HFFc6 (cell line): ENCODE measurements at places on chromosomes 1 and 21. TPM values are rescaled to one million over a fixed set of nuclear protein-coding genes. Genes with fewer than 3 reads are reported as not detected.

The LENEP gene
- 0.47 TPM in 1 of 2 replicates, not detected in the other for total RNA-seq

The WNT2B gene
- 2.2 to 3.8 TPM (median 2.8 TPM) in 3 replicates for total RNA-seq

DNA sequence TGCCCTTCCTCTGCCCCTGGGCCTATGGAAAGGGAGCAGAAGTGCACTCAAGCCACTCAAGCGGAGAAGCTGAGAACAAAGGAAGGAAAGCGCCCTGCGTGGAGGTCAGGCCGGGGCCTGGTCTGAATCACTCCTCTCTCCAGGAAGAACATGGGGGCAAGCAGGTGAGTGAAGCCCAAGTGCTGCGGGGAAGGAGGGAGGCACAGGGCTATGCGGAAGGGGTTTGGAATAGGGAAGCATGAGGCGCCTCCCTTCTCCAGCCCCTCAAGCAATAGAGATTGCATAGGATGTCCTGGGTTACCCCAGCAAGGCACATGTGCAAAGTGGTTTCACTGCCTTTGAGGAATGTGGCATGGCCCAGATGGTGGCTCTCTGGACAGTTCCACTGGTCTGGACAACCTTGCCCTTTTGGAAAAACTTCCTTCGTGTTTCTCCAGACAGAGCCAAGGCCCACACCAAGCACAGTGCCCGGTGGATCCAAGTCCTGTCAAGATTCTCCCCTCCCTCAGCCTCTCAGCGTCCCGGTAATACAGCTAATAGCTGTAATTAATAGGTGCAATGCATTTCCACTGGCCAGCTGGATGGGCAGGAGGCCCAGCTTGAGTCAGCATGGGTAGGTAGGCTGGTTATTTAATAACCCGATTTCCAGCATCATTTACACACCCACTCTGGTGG, 13.7 kb downstream of the BLACAT1 start:
- no peak for DNase-seq

GRCh38 chr21:46349134-46349760, 25.3 kb downstream of the PCNT start:
- no peak for DNase-seq

The SEC16B gene
- total RNA-seq: 0.65 to 3.2 TPM (median 1.2 TPM) in 3 replicates

GRCh38 chr1:229371624-229372023, 28.8 kb upstream of the CCSAP start:
- no peak for DNase-seq

DNA sequence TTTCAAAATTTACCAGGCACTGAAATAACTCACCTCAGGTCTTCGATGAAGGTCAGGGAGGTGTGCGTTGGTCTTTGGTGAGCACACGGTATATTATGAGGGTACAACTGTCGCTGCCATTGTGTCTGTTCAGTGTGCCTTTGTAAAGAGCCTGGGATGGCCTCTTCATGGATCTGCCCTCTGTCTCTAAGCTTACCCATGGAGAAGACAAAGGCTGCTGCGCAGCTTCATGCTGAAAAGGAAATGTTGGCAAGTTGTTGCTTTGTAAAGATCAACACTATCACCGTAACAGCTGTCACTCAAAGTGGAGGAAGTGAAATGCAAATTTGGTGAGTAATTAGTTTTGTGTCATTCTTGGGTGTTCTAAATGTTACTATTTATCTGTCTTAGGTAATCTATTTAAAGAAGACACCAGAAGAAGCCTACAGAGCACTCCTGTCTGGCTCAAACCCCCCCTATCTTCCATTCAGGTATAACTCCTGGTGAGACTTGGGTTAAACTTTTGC, 71.6 kb downstream of the CDC14A start:
- DNase-seq: no peak

DNA sequence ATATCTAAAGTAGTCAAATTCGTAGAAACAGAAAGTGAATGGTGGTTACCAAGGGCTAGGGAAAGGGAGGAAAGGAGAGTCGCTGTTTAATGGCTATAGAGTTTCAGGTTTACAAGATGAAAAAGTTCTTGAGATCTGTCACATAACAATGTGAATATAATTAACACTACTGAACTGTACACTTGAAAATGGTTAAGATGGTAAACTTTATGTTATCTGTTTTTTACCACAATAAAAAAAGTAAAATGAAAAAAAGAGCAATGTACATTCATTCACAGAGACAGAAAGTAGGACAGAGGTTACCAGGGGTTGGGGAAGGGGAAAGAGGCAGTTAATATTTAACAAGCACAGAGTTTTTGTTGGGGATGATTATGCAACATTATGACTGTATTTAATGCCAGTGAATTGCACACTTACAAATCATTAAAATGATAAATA, 53.3 kb upstream of the SEC16B start:
- no peak for DNase-seq

- no peak for DNase-seq
Observed at GRCh38 chr1:179745131-179745611, 2.1 kb downstream of the FAM163A start.

DNA sequence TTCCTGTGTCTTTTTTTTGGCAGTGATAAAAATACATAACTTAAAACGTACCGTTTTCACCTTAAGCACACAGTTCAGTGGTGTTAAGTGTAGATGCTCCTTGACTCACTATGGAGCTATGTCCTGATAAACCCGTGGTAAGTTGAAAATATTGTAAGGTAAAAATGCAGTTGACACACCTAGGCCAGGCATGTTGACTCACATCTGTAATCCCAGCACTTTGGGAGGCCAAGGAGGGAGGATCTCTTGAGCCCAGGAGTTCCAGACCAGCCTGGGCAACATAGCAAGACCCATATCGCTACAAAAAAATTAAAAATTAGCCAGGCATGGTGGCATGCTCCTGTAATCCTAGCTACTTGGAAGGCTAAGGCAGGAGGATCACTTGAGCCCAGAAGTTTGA, 73.6 kb upstream of the COG2 start:
- no peak for DNase-seq

- DNase-seq: no peak
Observed at GRCh38 chr1:21268281-21269239, 21.7 kb downstream of the ECE1 start.

The CHIA gene
- total RNA-seq: not detected in 3 replicates

DNA sequence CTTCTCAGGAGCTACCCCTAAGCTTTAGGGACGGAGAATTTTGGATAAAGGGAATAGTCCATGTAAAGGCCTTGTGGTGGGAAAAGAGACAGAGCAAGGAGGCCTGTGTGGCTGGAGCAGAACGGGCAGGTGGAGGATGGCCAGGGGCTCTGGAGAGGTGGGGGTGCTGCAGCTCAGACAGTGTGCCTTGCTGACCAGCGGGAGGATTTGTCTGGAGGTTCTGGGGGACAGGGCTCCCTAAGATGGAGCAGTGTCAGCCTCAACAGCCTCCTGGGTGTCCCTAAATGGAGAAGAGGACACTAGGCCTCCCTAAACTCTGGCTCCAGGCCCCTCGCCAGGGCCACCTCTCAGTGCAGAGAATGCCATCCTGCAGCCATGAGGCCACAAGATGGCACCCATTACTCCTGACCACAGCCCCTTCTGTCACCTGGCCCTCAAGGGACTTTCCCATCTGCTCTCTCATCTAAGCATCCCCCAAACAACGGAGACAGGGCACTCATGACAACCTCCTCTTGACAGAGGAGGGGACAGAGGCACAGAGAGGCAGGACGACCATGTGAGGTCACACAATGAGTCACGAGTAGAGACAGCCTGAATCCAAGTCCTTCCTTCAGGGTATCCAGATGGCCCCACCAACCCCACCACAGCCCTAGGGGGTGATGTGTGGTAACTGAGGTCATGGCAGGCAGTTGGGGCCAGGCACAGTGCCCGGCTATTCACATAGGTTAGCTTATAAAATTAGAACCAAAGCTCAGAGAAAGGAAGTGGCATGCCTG, 94.7 kb downstream of the DMRTB1 start:
- no peak for DNase-seq

The NPHS2 gene
- not detected in 3 replicates for total RNA-seq

- DNase-seq: no peak
Observed at GRCh38 chr1:30912913-30913652, 4.5 kb upstream of the SDC3 start.
